SIG-M5 (cell line): ENCODE measurements at places on chromosomes 3 and 15.

DNA sequence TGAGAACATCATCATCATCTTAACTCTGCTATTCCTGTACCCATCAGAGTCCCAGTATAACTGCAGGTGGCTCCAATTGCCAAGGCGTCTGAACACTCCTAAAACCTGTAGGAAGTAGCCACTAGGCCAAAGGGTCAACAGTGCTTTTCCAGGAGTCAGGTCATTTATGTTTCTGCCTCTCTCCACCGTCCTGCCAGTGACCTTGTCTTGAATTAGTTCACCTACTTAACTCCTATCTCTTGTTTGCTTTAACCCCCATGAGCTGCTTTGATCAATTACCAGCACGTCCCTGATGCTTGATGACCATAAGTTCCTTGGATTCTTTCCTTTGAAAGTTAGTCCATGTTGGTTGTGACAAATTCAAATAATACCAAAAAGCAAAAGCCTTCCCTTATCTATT, 169.8 kb upstream of the ANKRD28 start:
- DNase-seq, result no peak

DNA sequence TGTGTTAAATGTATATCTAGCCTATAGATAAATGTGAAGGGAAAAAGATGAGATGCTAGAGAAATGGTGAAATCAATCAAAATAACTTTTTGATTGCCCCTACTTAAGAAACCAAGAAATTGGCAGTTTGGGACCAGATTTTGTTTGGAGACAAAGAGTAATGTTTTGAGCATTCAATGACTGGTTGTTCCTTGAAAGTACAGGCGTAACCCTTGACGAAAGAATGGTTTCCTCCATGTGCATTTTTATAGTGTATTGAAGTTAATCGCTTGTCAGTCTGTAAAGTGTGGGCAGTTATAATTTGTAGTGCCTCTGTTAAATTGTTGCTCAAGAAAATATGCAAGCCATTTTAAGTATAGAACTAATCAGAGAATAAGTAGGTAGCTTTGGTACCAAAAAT, 1.2 kb downstream of the KIF23 start:
- DNase-seq, result no peak

DNA sequence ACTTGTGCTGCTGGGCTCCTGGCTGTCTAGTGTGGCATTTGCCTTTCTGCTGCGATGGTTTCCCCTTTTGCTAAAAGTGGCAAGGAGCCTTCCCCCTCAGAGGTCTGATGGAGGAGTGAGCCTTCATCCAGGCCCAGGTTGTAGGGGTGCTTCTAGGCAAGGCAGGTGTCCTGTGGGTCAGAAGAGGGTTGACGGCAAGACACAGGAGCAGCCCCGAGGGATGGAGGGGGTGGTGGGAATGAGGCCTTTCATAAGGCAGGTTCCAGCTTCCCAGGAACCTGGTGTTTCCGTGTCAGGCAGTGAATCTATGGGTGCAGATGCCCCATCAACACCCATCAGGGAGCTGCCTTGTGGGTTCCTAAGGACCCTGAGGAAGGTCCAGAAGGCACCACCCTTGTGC, 63.0 kb upstream of the TAMM41 start:
- DNase-seq, result no peak

GRCh38 chr3:119726909-119727308, 24.1 kb downstream of the CFAP91 start:
- DNase-seq, result no peak

DNA sequence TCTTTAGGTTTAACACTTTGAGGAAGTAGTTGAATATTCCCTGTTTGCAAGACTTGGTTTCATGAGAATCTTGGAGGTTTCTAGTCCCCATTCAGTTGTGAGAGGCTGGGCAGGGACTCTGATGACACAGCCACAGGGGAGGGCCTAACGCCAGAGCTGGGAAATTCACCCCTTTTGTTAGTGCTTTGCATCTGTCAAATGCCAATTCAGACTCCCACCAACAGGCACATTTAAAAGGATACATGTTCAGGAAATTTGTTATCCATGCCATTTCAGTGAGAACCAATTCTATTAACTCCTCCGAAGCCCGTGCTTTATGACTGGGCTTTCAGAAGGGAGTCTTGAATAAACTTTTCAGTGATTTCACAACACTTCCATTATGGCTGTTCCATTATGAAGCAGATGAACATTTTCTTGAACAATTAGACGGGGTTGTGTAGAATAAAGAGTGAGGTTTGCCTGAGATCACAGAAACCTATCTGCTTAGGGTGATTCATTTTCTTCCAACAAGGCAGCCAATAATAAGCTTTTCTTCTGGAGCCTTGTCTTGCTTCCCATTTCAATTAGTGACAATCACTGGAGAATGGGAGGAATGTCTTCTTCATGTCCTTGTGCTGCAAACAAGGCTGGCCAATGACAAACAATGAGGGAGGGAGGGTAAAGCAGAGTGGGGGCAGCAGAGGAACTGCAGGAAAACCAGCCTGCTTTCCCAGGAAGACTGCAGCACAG, 90.6 kb downstream of the SOX14 start:
- DNase-seq, result no peak
